HT-29 (cell line): ENCODE measurements at places on chromosomes 12 and 14.
A peak's percentile ranks its signal among the peaks of the same experiment; 100 is the strongest.

DNA sequence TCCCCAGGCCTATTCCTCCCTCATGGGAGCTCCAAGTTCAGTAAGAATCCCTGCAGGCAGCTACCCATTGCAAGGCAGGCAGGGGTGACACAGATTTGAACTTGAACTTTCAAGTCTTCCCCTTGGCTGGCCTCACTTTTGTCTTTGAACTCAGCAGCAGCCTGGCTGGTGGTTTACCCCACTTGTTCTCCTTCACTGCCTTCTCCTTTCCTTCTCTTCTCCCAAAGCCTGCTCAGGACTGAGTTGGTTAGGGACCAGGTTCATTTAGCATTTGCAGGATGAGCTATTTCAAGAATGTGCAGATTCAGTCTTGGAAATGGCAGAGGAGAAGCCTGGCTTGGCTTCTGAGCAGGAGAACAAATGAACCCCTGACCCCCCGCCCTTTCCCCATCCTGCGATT is 67.7 kb upstream of the TBX3 start:
- DNase-seq = no peak

GRCh38 chr14:63428486-63428885 is 109.8 kb upstream of the GPHB5 start:
- DNase-seq = no peak

DNA sequence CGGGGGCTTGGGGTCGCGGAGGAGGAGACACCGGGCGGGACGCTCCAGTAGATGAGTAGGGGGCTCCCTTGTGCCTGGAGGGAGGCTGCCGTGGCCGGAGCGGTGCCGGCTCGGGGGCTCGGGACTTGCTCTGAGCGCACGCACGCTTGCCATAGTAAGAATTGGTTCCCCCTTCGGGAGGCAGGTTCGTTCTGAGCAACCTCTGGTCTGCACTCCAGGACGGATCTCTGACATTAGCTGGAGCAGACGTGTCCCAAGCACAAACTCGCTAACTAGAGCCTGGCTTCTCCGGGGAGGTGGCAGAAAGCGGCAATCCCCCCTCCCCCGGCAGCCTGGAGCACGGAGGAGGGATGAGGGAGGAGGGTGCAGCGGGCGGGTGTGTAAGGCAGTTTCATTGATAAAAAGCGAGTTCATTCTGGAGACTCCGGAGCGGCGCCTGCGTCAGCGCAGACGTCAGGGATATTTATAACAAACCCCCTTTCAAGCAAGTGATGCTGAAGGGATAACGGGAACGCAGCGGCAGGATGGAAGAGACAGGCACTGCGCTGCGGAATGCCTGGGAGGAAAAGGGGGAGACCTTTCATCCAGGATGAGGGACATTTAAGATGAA is 630 bp downstream of the FOS start:
- DNase-seq = no peak

DNA sequence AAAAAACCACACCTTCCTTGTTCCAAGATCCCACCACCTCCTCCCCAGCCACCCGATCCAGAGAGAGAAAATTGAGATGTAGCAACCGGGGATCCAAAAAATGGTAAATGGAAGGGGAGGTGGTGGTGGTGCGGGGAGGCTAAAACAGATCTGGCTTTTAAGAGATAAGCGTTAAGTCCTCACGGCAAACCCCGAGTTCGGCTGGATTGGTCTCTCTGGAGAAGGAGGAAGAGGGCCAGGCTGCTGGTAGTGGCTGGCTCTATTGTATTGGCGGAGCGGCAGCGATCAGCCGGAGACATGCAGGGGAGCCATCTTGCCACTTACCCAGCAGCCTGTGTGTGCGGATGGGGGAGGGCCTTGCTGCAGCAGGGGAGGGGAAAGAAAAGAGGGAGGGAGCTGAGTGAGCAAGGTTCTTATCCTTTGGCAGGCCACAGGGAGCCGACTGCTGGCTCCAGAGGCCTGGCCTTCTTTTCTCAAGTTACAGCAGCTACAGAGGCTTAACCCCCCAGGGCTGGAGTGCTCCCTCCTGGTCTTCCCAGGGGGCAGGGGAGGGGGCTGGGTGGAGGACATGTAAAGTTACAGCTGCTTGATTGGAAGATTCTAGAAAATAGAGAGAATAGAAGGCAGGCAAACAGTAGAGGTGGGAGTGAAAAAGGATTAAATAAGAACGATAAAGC is 14.1 kb upstream of the CDH24 start:
- DNase-seq = peak; percentile 68

GRCh38 chr12:332581-333205 is 56.4 kb downstream of the KDM5A start:
- DNase-seq = no peak

DNA sequence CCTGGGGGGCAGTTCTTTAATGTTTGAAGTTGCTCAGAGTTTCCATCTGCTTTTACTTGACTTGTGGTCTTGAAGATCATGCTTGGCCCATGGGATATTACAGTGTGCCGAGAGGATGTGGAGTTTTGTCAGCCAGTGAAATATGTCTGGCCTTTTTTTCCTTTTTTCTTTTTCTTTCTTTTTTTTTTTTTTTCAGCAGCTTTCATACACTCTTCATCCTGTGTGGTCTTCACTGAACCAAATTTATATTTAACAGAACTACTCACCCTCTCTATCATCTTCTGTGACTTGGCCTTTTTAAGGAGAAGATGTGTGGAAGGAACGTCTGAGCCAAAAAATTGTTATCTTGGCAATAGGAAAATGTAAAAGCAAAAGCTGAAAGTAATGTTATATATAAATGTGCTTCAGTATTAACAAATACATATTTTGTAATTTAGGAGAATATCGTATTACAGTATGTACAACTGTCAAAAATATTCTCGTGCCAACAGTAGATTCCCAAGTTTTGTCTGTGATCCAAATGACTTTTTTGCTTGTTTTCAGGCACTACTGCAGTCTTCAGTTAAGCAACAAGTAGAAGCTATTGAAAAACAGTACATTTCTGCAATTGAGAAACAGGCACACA is 200.6 kb downstream of the CCDC91 start:
- no peak for DNase-seq

DNA sequence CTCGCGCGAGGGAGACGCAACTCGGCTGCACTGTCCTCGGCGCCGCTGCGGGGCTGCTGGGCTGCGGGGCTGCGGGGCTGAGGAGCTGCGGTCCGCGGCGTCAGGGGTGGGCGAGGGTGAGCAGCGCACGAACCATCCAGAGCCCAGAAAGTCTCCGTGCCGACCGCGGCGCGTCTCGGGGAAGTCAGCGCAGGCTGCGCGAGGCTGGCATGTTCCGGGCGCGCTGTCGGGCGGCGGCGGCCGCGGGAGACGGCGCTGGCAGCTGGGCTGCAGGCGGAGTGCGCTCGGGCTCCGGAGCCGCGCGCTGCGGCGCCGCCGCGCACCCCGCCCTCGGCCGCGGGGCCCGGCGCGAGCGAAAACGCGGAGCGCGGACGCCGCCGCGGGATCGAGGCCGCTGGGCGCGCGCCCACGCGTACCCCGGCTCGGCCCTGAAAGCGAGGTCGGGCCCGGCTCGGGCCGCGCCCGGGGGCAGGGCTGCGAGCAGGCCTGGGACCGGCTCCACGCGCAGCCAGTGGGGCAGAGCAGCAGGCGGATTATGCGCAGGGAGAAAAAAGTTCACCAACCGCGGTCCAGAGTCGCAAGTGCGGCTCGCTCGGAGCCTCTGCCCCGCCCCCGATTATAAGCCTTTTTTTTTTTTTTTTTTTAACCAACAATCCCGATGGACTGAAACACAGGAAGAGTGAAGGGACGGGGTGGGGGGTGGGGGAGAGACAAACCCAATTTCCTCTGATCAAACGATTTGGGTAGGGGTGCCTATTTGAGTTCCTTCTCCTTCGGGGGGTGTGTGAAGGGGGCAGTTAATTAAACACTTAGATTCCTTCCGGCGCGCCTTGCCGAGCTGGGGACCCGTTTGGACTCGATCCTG is at the start of gene PRICKLE1:
PRICKLE1 (minus strand) TSS at position 282 of the 865 bp plus-strand sequence. CDS start 117,230 bp downstream, outside the sequence.
- no peak for DNase-seq
